ENCODE measurements at places on chromosomes 5 and 9.

GRCh38 chr9:33024126-33024965 lies 727 bp upstream of the DNAJA1 start:
- peak; percentile 7 for DNase-seq

DNA sequence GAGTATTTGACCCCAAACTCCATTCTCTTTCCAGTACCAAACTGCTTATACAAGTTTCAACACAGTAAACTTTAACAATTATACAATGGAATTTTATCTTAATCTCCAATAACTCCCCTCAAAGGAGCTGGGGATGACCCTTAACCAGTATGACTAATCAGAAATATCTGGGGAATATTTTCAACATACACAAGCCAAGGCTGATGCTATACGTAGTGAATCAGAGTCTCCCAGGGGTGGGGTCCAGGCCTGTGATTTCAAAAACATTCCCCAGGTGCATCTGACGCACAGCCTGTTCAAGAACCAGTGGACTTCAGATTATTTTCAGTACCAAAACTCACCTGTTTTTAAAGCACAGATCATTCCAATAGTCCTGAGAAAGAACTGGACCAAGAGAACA lies 11.8 kb upstream of the SEMA5A start:
- peak; percentile 65 for DNase-seq

GRCh38 chr9:24590432-24590831 lies 44.7 kb upstream of the IZUMO3 start:
- peak; percentile 42 for DNase-seq

DNA sequence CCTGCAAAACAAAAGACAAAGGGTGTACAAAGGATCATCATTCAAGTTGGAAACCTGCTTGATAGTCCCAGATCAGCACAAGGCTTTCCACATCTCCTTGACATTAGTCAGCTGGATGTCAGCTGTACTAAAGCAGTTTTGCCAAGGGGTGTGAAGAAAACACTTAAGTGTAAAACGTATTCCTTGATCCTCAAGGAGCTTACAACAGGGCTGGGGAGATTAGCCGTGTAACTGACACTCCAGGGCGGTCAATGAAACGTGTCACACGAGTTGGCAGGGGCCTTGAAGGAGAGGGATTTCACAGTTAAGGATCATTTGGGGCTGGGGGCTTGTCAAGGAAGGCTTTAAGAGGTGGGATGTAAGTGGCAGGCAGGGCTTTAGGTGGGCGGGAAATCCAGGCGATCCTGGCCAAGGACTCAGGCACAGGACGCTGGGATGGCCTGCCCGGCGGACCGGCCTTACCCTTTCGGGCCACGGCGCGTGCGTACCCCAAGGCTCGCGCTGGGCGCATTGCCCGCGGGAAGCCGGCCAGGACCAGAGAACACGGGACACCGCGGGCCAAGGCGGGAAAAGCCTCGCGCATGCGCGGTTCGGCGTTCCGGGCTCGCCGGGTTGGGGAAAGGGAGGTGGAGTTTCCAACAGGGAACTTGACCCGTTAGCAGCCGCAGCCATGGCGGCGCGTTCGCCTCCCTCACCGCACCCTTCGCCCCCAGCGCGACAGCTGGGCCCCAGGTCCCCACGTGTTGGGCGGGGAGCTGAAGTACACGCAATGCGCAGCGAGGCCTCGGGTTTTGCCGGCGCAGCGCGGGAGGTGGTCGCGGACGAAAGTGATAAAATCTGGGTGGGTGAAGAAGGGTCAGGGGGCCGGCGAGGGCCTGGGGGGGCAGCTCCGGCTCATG lies at the start of gene CNTLN:
TSS of gene CNTLN (plus strand) at position 645 of the 899 bp plus-strand sequence. CDS start at position 671, 26 bp downstream.
- DNase-seq: peak; percentile 90

DNA sequence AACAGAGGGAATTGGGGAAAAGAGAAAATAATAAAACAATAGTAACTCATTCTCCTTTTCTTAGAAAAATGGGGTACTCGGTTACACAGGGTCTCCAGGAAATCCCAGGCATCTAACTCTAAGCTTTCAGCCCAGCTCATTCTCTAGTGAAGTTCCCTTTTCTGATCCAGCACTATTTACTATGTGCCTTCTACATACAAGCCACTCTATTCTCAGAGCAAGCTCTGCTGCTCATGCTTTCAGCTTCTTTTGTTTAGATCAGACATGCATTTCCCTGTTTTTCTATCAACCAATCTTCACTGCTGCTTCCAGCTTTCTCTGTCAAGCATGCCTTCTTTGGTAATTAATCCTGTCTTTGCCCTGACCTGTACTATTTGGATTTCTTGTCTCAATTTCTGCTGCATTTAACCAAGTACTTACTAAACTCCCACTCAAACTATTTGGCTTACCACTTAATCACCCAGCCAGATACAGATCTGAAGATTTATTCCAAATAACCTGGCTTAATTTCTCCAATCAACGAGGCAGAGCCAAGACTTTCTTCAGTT lies 25.3 kb downstream of the OSMR start:
- no peak for DNase-seq

DNA sequence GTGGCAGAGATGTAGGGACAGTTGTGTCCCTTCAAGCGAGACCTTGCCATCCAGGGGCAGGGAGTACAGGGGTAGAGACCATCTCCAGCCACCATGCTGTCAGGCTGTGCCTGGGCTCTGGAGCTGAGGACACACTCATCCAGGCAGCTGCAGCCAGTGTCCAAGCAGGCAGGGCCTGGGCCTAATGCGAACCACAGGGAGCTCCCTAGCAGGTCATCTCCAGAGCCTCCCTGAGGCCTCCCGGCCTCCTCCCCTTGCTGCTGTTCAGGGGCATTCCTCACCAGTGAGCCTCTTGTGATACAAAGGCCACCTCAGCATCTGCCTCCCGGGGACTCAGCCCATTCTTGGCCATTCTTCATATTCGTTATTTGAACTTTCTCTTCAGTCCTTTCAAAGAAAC lies 35.0 kb downstream of the TPPP start:
- DNase-seq: peak; percentile 64

GRCh38 chr5:52334367-52334766 lies 453.3 kb upstream of the ITGA1 start:
- DNase-seq: no peak

DNA sequence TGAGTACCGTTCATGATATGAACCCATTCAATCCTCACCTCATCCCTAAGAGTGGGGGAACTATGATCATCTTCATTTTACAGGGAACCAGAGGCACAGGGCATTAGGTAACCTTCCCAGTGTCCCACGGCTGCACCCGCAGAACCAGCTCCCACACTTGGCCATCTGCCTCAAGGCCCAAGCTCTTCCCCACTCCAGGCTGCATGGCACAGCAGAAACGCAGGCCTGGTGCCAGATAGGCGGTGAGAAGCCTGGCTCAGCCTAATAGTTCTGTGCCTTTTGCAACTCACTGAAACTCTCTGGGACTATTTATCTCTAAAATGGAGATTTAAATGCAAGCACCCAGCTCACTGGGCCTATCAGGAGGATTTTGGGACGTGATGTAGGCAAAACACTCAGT lies 90.8 kb upstream of the ZNF618 start:
- DNase-seq: no peak

- DNase-seq: peak; percentile 21
Measured at GRCh38 chr9:1869843-1870242, 145.3 kb upstream of the SMARCA2 start.

GRCh38 chr5:40483316-40483715 lies 196.4 kb upstream of the PTGER4 start:
- peak; percentile 17 for DNase-seq

- DNase-seq: no peak
Measured at GRCh38 chr5:141951332-141951781, 6.6 kb downstream of the PCDH12 start.

DNA sequence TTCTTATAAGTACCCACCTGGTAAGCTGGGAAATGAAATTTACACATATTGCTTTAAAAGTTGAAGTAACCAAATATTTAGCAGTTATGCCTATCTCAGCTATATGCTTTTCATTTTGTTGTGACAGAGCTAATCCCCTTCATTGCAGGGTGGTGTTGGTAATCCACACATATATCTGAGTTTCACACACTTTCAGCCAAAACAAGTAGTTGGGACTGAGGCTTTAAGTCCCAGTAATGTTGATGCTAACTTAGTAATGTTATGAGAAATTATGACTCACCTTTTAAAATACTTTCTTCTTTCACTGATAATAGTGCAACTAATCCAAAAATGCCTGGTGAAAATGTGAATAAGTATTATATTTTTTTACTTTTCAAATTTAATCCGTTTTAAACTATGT lies 19.2 kb upstream of the RICTOR start:
- DNase-seq: peak; percentile 36

- DNase-seq: no peak
Measured at GRCh38 chr5:75524071-75524470, 12.4 kb downstream of the POLK start.

All from HT1080 (cell line).